Astrocyte of the spinal cord (primary cell): ENCODE measurements at places on chromosomes 3 and 15.

DNA sequence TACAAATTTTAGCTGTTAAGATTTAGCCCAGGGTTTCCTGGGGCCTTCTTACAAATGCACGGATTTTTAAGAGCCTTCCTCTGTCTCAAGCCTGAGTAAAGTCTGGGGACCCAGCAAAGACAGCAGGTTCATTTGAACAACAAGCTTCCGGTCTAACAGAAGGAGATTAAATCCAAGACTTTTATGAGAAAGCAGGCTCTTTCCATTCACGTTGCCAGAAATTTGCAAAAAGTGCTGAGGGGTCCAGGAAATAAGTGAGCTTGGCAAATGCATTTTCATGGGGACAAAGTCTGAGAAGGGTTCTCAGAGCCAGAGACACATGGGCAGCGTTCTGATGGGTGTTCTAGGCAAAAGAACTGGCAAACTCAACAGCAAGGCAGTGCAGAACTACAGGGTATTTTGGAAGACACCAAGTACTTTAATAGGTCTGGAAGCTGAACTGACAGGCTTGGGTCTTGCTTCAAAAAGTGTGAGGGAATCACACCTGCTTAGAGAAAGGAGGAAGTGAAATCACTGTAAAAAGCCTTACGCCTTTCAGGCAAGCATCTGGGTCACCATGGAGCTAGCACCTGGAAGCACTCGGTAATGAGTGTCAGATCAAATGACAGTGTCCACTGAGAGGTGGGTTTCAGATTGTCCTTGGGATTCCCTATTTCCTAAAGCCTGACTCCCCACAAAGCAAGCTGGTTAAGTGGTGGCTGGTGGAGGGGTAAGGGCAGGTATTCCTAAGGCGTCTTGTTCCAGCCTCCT, 115.8 kb upstream of the ARHGEF3 start:
- DNase-seq = no peak

- no peak for DNase-seq
Measured at GRCh38 chr15:79197285-79197684, 85.2 kb upstream of the ANKRD34C start.

DNA sequence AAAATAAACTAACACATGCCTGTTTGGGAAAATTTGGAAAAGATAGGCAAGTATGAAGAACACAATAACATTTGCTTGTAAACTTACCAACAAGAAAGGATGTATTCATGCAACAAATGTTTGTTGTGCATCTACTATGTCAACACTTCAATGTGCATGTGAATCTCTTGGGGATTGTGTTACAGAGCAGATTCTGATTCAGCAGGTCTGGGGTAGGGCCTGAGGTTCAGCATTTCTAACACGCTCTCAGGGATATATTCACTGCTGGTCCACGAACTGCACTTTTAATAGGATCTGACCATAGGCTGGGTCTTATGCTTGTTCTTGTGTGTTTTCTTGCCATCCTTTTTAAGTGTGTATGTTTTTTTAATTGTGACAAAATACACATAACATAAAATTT, 11.8 kb downstream of the GPD1L start:
- no peak for DNase-seq

GRCh38 chr3:147757866-147758265, 348.7 kb downstream of the ZIC1 start:
- DNase-seq = no peak

DNA sequence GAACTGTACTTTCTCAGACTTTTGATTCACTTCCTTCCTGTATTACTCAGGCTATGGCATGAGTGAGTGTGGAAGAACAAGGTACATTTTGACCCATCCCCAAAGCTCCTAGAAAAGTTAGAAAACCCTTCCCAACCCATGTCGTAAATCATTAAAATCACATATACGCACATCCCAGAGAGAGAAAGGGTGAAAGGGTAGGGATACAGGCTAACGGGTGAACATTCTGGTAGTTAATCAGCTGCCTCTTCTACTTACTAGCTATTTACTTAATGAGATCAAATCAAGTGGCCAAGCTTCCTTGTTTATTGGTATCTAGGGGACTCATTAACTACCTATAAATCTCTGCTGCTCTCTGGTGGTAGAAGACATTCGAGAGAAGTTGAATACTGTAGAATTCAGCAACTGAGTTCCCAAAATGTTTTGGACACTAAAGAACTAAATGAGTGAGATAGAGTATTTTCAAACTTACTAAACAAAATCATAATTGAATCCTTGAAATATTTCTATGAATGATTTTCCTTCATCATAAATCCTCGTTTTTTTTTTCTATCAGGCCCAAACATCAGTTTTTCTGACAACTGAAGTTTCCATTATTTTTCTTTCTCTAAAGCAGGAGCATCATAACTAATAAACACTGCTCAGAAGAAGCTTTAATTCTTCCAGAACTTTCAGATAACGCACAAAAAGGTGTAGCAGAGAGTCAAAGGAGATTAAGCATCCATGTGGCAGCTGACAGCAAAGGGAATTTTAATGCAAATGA, 124.2 kb downstream of the IMPG2 start:
- peak; percentile 67 for DNase-seq

- DNase-seq = no peak
Measured at GRCh38 chr3:197258168-197258755, 40.1 kb downstream of the DLG1 start.

DNA sequence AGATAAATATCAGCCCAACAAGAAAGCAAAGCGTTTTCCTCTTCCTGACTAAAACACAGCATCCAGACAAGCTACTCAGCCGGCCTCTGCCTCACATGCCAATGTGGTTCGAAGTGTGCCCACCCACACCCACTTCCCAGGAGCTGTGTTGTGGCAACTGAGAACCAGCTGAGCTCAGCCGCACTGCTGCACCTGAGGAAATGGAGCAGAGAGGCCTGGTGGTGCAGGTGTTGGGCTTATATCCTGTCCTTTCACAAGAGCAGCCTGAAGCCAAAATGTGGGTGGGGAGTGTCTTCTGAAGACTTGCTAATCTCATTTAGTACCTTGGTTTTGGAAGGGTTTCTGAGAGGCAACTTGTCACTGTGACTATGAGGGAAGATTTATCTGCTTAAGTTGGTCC, 23.0 kb upstream of the RETNLB start:
- no peak for DNase-seq

DNA sequence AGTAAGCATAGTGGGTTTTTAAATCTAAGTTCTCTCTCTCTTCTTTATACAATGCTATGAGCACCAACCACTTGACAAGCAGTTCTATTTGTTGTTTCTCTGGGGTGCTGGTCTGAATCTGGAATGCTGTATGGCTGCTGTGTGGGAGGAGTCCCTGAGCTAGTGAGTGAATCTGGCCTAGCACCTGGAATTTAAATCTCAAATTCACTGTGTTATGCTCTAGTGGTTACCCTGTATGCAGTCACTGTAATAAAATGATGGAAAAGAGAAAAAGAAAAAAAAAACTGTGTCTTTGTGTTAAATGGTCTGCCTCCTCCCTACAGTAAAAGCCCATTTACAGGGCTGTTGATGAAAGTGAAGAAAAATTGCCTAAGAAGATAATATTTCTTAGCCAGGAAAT, 155.0 kb downstream of the ATP8B4 start:
- DNase-seq = no peak

- no peak for DNase-seq
Measured at GRCh38 chr15:100663915-100664281, 61.5 kb downstream of the ASB7 start.

DNA sequence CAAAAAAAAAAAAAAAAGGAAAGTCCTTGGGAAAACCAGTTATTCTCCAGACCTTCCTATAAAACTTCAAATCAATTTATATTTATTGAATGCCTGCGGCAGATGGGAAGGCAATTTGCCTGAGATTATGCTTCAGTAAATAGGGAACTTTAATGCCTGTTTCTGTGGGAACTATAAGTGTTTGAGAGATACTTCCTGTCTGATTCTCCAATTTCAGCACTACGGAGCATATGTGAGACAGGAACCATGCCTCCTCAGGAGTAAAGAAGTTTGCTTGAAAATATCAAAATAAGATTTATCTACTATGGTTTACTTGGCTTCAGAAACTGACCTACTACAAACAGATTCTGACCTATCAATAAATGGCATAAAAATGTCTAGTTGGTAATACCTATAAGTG, 135.5 kb downstream of the CBLB start:
- no peak for DNase-seq

DNA sequence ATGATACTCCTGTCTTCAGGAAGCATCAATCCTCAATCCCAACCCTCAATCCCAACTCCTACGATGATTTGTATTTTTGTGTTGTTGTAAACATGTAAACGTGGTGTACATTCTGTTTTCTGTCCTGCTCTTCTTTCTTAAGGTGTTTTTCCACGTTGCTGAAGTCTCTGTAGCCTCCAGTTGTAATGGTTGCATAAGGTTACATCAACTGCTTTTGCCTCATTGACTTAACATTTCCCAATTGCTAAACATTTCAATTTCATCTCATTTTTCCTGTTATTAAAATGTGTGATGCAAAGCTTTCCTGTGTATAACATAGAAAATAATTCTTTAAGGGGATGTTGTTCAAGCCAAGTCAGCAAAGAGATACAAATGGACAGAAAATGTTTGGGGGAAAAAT, 33.4 kb downstream of the HRH1 start:
- DNase-seq = no peak

DNA sequence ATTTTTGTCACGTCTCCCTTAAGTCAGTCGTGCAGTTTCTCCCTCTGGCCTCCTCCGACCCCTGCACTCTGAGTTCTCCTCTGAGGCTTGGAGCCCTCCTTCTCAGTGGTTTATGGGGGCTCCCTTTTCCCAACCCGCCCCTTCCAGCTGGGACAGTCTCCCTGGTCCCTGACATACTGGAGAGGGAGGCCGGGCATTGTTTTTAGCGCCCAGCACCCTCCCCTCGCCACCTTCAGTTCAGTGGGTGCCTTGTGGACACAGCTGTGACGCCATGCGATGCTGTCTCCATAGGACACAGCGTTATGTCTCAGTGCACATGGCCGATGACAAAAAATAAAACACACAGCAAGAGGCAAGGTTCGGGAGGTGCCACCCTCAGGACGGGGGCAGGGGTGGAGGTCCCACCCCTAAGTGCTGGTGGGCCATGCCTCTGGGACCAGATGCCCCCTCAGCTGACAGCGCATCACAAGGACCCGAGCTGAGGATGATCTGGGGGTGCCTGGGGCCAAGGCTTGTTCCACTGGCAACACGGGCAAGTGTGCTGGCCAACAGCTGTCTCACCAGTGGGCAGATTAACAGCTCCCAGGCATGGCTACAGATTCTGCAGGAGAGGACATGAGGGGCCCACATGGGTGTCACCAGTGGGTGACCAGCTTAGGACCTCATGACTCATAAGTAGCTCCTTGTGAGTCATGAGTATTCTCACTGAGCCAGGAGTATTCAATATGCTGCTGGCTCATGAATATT, 81.6 kb downstream of the PLXNA1 start:
- peak; percentile 22 for DNase-seq

DNA sequence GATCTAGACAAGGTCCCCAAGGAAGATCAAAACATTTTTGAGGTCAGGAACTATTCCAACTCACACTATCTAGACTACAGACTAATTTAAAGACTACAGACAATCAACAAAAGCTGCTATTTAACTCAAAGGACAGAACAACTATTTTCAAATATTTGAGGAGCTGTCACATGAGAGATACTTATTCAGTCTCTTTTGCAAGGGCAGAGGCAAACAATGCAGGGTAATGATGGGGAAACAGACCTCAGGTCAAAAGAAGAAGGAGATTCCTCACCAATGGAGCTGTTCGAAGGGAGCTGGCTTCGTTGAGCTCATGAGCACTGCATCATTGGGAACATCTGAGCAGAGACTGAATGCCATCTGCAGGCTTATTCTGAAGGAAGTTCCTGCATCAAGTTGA, 231.9 kb downstream of the DTWD1 start:
- DNase-seq = no peak

DNA sequence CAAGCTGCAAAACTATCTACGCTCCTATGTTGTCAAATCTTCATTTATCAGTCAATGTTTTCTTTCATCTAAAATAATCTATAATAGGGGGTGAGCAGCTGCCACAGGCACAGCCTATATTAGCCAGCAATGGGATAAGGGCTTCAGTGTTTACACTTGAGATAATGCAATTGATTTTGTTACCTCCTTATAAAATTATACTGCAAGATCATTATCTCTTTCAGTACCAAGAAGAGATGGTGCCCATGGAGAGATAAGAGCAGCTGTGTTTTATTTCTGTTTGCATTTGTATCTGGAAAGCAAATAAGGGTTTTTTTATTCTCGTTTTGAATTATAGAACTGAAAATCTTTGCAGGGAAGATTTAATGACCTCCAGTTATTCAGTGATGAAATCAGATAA, 68.9 kb downstream of the PLD1 start:
- DNase-seq = no peak

DNA sequence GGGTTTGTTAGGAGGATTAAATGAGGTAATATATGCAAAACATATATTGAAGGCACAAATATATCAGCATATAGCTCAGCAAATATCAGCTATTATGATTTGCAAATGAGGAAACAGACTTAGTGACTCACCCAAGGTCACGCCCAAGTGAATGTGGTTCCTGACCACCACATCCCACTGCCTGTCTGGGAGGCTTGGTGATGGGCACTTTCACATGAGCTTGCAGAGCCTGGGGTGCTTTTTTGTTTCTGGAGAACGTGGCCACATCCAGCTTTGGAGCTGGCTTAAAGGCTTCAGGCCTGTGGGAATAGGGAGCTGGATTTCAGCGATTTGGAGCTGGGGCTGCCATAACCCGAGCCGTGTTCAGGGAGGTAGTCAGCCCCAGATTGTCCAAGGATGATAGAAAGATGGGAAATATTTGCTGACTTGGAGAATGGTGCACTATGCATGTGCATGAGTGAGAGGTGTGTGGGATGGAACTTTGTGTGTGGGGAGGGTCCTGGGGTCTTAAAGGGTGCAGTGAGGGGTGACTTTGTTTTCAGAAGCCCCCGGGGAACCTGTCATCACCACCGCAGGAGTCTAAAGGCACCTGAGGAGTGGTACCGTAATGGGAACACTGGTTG, 12.0 kb upstream of the FGD5 start:
- DNase-seq = no peak

DNA sequence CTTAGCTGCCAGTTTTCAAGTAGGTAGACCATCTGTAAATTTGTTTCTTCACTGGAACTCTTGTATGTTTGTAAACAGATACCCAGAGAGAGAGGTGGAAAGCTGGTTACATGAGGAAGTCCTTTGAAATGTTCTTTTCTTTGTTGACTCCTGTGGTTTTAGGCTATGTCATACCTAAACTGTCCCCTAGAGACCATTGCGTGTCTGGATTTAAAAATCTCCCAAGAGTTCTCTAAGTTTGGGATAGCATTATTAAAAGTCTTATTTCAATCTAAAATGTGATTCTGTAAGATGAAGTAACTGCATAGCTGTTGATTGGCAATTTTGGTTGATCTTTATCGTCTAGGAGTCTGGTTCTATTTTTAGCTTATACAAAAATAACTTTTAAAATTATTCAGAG, 127.2 kb downstream of the GHSR start:
- DNase-seq = peak; percentile 49

- peak; percentile 43 for DNase-seq
Measured at GRCh38 chr3:111072031-111072921, 660 bp downstream of the NECTIN3 start.

GRCh38 chr15:73952913-73953750, 26.9 kb downstream of the LOXL1 start:
- no peak for DNase-seq

DNA sequence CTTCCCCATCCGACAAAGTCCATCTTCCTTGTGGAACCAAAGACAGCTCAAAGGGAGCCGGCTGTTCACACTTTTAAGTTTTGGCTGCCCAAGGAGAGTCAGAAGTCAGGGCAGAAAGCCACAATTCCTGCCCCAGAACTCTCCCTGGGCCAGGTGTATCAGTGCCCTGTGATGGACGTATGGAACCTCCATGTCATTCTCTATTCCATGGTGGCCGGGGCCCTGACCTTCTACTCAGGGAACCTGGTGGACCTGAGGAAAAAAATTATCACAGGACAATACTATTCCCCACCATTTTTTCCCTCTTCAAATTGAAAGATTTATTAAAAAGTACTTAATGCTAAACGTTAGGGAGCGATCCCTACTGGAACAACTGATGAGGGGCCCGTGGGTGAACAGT, 66.6 kb downstream of the HMCES start:
- no peak for DNase-seq
